ENCODE measurements at places on chromosomes 4 and X.

DNA sequence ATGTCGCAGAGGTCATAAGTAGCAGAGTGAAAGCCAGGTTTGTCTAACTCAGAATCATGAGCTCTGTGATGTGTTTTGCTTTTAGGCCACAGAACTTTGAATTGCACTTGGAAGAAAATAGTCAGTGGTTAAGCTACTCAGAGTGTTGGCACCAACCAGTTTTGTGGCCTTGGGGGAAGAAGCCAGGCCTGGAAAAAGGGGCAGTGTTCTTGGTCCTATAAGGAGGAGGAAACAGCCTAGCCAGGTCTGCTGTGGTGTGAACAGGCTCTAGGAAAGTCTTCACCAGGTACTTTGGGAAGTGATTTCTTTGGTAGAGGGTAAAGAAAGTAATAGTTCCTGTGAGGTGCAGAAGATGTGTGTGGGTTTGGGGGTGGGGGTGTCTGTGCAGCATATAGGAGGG lies 49.2 kb downstream of the FHIP1A start:
- DNase-seq = no peak

GRCh38 chr4:53321151-53321983 lies 44.5 kb downstream of the SCFD2 start:
- DNase-seq = no peak

- no peak for DNase-seq
These were observed 117.0 kb downstream of the CHRDL1 start for GRCh38 chrX:110678591-110678990.

GRCh38 chr4:143348233-143349077 lies 11.8 kb downstream of the GAB1 start:
- DNase-seq = no peak

DNA sequence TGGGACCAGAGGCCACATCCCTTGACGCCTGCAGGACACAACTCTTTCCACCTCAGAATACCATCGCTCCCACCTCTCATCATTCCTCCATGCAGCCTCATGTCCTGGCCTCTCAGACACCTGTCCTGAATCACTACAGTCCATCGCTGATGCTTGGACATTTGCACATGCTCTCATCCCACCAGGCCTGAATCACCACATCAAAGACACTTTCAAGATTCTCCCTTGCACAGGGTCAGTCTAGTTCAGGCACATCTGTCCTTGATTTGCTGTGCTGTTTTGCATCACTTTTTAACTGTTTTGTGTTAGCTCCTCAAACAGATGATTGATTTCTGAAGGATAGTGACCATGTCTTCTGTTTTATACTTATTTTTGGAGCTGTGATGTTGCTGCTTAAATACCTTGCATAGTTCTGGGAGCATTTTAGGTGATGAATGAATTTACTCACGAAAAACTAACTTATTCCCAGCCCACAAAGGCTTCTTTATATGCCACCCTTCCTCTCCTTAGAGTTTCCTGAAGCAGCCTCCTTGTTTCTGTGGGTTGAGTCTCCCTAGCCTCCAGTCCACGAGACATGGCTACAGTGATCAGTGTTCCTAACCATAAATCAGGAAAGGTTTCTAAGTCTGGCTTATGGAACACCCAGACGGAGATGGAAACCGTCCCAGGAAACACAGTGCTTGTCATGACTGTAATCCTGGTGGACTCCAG lies 2.6 kb downstream of the FAM114A1 start:
- no peak for DNase-seq

GRCh38 chr4:41339812-41340809 lies 83.4 kb downstream of the UCHL1 start:
- DNase-seq = no peak

GRCh38 chrX:7154041-7154597 lies 6.2 kb upstream of the PUDP start:
- DNase-seq = no peak

GRCh38 chrX:12434493-12434892 lies 296.2 kb downstream of the FRMPD4 start:
- DNase-seq = no peak

DNA sequence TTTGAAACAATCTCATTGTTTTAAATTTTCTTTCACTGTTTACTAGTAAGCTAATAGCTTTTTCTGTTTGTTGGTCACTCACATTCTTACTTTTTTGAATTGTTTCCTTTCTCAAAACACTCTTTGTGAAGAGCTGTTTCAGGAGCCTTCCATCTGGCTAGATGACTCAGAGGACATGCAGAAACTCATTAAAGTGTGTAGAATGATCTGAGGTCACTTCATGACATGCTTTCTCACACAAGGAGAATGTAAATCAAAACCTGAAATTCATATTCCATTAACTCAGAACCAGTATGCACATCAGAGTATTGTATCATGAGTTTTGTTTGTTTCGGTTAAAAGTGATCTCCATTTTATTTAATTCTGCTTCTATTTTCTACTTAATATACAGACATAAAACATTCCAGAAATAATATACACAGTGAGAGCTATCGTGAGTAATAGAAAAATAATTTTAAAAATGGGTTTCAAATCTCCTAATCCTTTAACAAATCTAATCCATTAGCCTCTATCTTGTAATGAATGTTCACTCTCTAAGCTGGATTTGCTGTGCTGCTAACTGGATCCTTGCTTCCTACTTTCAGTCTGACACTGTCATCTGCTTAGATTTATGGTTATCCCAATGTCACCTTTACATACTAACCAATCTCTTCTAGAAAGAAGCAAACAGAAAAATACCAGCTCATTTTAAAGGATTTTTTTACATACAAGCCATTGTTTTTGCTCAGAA lies 449.6 kb downstream of the FSTL5 start:
- DNase-seq = no peak

DNA sequence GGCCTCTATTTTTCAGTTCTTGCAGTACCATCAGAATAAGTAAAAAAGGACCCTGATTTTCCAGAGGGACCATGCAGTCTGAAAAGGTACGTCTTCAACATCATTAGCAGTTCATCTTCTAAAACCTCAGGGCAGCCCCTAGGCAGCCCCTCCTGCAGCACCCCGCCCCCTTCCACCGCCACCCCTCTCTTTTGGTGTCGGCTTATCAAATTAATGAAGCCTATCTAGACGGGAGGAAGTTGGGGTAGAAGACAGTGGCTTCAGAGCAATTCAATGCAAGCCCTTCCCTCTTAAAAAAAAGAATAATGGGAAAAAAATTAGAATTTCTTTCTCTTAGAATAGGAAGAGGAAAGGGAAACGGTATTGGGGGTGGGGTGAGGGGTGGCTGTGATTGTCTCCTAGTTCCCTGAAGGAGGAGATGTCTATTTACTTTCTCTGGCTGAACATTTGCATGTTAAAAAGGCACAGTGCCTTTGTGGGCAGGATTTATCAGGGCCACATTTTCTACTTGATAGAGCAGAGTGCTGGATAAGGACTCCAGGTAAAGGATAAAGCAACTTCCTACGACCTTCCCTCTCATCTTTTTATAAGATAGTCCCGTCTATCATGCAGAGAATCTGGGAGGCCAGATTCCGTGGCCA lies 159.4 kb downstream of the MGST2 start:
- DNase-seq = no peak

- no peak for DNase-seq
These were observed 42.6 kb downstream of the ADGRA3 start for GRCh38 chr4:22473268-22473667.

DNA sequence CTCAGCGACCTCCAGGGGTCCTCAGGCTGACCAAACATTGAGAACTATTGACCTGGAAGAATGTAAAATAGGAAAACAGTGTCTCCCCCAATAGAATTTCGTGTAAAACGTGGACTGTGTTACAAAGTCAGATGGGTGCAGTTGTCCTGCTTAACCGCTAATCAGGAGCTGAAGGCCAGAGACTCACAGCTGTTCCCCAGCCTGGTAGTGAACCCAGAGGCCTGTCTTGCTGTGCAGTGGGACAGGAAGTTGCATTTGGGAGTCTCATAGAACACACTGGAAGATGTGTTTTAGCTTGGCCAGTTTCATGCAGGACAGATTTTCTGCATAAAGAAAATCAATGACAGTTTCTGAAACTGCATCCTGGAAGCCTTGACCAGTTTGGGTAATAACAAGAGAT lies 151.5 kb downstream of the PTTG2 start:
- no peak for DNase-seq

DNA sequence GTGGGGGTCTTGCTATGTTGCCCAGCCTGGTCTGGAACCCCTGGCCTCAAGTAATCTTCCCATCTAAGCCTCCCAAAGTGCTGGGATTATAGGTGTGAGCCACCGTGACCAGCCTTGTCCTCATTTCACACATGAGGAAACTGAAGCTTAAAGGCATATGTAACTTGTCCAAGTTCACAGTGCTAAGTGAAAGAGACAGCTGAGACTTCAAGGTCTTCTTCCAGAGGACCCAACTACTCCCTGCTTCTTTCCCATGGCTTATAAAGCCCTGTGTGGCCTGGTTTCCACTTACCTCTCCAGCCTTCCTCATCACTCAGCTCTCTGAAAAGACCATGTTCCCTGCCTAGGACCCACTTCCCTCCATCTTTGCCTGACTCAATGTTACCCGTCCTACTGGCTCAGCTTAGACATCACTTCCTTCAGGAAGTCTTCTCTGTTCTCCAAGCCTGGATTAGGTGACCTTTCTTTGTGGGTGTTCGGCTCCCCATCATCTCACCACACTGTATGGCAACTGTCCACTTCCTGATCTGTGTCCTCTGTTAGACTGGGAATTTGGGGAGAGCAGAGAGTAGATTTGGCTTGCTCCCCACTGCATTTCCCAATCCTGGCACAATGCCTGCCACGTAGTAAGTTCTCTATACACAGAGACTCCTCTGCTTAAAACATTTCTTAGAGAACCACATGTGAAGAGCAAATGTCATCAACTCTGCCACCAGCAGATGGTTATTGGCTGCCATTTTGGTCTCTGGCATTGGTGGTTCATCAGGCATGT lies 30.4 kb upstream of the LAMP2 start:
- DNase-seq = no peak

GRCh38 chr4:64022560-64022959 lies 386.7 kb downstream of the TECRL start:
- no peak for DNase-seq

- DNase-seq = no peak
These were observed 62.2 kb downstream of the N4BP2 start for GRCh38 chr4:40118861-40119260.

DNA sequence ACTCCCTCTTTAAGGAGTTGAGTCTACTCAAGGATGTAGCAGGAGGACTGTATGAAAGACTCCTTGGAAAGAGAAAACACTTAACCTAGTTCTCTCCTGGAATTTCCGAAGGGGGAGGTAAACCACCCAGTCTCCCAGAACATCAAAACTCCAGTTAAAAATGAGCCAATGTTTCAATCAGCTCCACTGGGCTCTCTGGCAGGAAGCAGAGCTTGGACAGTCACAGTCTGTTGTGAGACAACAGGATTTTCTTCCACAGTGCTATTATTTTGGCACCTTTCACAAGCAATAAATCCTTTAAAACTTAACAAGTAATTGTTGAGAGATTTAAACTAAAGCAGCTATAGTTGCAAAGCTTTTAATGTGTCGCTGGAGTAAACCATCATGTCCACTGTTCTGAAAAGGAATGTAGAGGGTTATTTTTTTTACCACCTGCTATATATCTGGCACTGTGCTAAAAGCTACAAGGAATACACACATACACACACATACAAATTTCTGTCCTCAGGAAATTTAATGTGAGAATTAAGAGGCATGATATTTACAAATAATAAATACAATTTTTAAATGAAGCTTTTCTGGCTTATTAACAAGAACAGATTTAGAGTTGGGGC lies 229.2 kb upstream of the INTU start:
- DNase-seq = no peak

DNA sequence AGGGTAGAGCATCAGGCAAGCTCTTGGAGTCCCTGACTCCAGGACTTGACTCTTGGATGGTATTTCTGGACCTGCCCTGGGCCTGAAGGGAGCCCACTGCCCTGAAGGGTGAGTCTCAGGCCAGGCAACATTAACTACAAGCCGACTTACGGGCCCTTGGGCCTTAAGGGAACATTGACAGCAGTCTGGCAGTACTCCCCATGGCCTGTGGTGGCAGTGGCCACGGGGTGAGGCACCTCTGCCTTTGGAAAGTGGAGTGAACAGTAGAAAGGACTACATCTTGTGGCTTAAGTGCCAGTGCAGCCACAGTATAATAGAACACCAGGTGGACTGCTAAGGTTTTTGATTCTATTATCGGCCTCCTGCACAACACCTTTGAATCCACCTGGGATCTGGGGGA lies 36.3 kb downstream of the SH3BGRL start:
- DNase-seq = no peak

- no peak for DNase-seq
These were observed 52.4 kb upstream of the NDP start for GRCh38 chrX:44025555-44025954.

DNA sequence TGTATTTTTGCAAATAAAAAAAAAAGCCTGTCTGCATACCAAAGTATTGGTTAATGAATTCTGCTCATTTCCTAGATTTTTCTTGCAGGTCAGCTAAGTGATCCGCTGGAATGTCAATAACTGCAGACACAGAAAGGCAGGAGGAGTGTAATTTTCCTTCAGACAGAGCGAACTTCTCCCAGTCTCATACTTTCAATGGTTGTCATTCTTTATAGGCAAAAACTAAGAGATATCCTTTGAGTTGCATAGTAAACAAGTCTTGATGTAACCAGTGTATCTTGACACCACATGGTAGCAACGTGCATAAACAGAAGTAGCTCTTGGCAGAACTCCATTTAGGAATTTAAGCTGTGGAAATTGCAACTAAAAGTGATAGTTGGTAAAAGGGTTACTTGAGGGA lies 8.2 kb downstream of the CAPN6 start:
- no peak for DNase-seq

DNA sequence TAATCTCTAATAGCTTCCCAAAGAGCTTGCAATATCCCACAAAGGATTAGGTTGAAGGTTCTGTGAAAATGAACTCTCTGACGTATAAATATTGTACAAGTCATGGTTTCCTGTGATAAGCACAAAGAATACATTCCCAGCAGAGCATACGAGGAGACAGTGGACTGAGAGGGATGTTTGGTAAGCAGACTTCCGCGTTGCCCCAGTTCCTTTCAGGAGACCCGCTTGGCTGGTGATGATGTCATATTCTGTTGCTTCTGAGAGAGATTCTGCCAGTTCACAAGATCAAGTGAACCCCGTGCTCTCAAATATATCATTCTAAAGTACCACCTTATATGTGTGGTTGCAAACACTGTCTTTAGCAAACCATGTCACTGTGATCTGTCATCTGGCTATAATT lies 323.9 kb upstream of the CASK start:
- no peak for DNase-seq

DNA sequence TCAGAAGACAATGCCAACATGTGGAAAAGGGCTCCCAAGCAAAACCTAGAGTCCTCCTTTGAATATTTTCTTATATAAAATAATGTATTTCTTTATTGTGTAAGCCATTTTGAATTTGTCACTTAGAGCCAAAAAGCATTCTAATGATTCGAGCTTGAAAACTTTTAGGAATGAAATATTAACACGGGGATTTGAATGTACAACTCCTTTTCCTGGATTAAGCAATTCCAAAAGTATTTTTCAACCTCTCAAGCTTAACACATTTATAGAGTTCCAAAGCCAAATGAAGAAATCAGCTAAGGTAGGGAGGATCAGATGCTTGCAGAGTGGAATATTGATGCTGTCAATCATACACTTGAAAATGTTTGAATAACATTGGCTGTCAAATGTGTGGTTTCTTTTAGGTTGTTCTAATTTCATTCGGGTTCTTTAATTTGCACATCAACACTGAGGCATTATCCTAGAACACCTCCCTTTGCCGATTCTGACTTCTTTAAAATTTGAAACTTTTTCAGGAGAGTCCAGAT lies 67.2 kb upstream of the ETNPPL start:
- no peak for DNase-seq

- DNase-seq = no peak
These were observed 23.3 kb upstream of the PSAPL1 start for GRCh38 chr4:7458066-7458425.

- DNase-seq = no peak
These were observed 314.1 kb downstream of the RAPGEF2 start for GRCh38 chr4:159416996-159417395.

Data from CD4-positive, alpha-beta T cell treated with Interleukin-4 for 1 hour (primary cell).